ENCODE measurements at places on chromosomes 5 and 9.

GRCh38 chr5:62589504-62589903, 10.9 kb downstream of the LRRC70 start:
- DNase-seq: no peak

GRCh38 chr9:99274495-99274894, 52.4 kb downstream of the SEC61B start:
- no peak for DNase-seq

GRCh38 chr9:70065572-70065971, 21.9 kb downstream of the MAMDC2 start:
- DNase-seq: no peak

DNA sequence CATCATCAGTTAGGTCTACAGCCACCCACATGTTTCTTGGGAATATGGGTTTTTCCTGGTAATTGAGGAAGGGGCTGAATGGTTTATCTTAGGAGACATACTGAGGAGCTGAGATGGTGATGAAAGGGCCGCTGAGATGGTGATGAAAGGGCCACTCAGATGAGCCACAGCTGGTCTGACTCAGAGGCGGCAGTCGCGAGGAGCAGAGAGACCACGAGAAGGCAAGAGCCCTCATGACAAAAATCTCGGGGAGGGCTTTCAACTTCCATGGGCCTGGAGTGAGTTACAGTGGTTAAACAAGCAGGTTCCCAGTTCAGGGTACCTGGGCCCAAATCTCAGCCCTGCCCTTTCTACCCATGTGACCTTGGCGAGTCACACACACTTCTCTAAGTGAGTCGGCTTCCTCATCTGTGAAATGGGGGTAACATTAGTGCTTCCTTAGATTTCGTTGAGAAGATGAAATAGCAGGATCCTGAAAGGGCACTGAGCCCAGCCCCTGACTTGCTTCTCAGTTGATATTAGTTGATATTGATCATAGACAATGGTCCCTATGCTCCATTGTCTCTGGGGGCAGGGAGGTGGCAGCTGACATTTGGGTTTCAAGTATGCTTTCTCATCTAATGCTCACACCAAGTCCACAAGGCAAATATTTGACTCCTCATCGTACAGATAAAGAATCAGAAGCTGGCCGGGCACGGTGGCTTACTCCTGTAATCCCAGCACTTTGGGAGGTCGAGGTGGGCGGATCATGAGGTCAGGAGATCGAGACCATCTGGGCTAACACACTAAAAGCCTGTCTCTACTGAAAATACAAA, 169.5 kb downstream of the RGS3 start:
- no peak for DNase-seq

DNA sequence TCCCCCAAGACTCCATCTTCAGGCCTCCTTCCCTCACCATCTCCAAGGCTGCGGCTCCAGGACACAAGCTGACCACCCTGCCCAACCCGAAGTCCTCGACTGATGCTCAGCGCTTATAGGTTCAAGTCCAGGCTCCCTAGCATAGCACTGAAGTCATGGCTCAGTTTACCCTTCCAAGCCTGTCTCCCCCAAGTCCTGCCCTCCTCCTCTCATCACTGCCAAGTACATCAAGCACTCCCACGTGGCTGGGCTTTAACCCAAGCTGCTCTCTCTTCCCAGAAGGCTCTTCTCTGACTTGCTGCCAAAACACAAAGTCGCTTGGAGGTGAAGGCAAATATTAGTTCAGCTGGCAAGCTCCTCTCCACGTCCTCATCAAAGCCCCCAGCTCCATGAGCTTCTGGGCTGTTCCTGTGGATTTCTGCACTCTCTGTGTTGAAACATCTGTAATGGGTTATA, 22.1 kb upstream of the MARCHF6 start:
- DNase-seq: no peak

DNA sequence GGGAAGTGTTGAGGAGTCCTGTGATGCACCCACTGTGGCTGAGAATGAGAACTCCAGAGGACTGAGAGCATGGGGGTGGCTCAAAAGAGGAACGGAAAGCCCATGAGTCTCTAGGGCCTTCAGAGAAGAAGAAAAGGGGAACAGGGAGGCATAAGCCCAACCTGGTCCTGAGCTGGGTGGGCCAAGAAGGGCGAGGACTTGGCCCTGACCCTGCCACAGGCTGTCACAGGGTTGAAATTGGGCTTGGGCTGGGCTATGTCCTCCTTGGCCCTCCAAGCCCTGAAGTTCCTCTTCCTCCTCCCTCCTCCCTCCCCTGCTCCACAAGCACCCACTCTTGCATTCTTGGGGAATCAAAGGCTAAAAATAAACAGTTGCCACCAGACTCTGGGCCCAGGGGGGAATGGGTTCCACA, 49.3 kb upstream of the PPARGC1B start:
- DNase-seq: no peak

- no peak for DNase-seq
These were observed 1.1 kb upstream of the TENT4A start for GRCh38 chr5:6712142-6712576.

DNA sequence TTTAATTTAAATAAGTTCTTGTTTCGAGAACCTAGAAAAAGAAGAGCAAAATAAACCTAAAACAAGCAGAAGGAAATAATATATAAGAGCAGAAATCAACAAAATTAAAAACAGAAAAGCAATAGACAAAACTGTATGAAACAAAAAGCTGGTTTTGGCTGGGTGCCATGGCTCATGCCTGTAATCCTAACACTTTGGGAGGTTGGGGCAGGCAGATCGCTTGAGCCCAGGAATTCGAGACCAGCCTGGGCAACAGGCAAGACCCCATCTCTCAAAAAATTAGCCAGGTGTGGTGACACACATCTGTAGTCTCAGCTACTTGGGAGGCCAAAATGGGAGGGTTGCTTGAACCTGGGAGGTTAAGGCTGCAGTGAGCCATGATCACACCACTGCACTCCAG, 59.2 kb upstream of the OTP start:
- DNase-seq: no peak

GRCh38 chr9:125541840-125542243, 165.2 kb downstream of the MAPKAP1 start:
- peak; percentile 19 for DNase-seq

GRCh38 chr9:108412755-108413154, 443.0 kb downstream of the ACTL7B start:
- no peak for DNase-seq

- no peak for DNase-seq
These were observed 1.3 kb downstream of the IL33 start for GRCh38 chr9:6216951-6217350.

DNA sequence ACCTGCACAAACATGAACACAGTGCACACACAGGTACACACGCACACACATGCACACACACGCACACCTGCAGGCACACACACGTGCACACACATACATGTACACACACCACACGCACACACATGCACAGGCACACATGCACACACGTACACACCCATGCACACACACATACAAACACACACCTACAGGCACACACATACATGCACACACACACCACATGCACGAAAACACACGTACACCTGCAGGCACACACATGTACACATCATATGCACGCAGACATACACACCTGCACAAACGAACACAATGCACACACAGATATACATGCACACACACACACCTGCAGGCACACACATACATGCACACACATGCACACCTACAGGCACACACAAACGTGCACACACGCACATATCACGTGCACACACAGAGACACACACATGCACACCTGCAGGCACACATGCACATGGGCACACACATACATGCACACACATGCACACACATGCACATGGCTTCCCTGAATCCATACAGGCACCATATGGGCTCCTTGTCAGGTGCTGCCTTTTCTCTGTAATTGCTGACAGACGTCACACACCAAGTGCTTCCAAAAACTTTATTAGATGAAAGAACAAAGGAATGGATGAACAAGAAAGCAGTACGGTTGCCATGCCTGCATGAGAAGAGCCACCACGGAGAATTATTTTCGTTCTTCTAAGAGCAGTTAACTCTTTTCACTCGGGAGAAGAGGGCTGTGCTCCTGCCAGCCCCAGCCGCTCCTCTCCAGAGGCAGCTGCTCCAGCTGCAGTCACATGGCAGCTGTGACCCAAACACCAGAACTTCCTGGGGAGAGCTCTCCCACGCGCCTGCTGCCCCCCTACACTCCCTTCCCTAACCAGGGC, 57.2 kb downstream of the EXD3 start:
- no peak for DNase-seq

DNA sequence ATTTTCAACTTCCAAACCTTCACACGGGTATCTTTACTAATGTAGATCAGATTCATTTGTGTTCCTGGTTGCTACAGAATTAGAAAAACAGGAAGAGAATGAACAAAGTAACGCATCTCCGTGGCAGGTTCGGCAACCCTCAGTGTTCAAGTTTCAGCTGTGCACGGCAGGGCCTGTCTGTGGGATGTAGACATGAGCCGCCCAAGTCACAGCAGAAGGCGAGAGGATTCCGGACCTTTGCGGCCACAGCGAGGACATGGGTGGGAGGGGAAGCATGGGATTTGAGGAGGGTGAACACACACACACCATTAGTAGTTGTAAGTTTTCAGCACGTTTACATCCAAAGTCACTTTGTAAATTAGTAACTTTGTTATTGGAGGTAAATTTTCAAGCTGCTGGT, 31.7 kb upstream of the CEP72 start:
- no peak for DNase-seq

DNA sequence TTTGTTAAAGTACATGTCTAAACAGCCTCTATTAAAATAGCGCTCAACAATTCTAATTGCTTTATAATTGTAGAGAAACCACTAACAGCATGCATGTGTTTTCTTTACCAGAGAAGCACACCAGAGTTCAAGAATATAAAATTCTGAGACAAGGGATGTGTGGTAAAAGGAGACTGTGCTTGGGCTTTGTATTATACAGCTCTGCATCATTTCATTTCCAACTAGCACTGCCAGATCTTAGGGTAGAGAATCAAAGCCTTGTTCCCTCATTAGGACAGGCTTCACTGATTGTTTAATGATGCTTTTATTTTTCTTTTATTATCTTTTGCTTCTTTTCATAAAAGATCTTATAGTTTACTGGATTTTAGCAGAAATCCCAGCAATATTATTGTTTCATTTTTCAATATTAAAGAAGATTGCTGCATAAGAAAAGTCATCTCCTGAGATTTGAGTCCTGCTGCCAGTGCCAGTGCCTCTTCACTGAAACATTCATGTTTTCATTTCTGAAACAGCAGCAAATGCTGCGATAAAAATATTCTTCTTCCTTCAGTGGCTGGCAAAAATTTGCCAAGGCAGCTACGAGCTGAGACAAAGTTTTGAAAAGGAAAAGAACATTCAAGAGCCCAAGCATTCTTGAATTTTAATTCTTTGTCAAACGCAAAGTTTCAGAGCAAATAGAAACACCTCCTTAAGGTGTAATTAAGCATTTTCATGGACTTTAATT, 491.0 kb upstream of the PIK3R1 start:
- DNase-seq: no peak

DNA sequence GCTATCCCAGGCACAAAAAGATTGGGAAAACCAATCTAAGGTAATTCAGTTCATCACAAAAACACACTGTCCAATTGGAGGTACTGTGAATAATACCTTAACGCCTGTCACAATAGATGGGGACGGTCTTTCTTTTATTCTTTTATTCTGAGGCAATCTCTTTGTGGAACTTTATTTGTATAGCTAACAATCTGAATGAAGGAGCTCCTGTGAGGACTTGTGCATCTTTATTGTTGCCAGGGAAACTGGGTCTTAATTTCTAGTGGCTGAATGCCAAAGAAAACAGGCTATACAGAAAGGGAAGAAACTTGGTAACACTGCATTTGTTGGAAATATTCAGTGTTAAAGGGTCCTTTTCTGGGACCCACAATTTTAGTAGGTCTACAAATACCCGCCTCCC, 546.9 kb upstream of the C9orf72 start:
- no peak for DNase-seq

GRCh38 chr9:34072868-34073590, 24.3 kb upstream of the UBAP2 start:
- no peak for DNase-seq

DNA sequence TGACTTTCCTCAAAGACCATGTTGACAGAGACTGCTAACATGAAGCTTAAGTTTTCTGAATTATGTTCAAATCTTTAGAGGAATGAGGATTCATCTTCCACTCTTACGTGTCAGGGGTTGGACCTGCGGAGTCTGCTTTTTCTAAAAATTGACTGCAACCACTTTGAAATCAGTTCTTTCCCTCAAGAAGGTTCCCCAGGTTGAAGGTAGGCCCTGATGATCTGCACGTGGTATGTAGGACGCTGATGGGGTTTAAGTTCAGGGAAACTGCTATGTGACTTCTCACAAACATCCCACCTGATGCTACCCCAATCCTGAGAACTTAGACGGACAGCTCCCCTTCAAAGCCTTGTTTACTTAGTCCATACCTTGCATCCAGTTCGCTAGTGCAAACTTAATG, 7.2 kb downstream of the RACK1 start:
- no peak for DNase-seq

DNA sequence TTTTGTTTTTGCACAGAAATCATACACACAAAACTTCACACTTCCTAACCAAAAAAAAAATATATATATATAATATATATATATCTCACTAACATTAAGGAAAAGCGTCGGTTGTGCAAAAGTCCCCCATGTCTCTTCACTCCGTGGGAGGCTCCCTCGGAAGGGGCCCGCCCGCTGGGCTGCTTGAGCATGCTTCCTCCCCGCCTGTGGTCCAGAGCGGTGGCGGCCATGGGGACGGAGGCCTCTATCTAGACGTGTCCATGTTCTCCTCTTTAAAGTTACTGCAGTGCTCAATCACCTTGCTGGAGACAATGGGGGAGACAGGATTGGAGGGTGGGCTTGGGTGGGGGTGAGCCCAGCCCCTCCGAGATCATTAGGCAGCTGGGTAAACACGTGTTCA, 7.2 kb upstream of the ZDHHC12 start:
- DNase-seq: no peak

DNA sequence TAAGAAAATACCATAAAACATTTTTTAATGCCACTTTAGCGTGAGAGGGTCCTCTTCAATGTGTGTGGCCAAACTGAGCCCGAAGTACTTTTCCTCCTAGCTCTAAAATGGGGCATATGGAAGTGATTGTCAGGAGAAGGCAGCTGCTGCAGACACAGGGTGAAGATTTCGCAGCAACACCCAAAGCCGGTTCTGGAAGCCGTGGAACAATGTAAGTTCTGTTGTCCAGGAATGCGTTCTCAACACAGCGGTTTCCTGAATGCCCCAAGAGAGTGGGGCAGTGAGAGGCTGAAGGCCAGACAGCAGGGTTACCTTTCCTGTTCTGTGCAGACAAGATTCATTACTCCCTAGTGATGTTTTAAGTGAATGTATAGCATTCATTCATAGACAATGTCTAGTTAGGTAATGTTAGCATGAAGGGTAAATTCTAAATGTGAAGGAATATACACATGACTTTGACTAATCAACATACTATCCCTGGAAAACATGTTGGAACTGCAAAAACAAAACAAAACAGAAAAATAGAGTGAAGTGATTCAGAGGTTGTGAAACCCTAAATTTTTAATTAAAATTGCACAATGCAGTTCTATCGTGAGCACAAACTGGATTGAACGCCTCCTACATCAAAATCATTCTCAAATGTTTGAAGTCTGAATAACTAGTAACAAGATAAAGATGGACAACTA, 197.0 kb upstream of the SEMA6A start:
- no peak for DNase-seq

Data from NCI-H187 treated with DMSO at 0.1 percent for 48 hours (cell line).